ENCODE measurements at places on chromosomes 12 and 14.

GRCh38 chr14:101887219-101887618, 77.2 kb upstream of the DYNC1H1 start:
- no peak for DNase-seq

- no peak for DNase-seq
Observed at GRCh38 chr12:54005531-54005852, 3.3 kb upstream of the HOXC8 start.

DNA sequence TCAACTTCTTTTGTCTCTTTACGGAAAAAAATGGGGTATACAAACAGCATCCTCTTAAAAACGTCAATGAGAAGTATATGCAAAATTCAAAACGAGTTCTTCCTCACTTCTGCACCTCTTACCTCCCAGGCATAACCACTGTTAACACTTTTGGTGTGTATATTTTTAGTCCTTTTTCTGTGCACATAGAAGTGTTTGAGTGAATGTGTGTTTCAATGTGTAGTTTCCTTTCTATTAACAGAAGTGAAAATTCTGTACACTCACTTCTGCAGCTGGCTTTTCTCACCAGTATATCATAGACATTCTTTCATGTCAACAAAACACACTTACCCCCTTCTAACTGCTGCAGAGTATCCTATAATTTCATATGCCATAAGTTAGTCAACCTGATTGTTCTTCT, 5.4 kb downstream of the UBR7 start:
- DNase-seq: no peak

DNA sequence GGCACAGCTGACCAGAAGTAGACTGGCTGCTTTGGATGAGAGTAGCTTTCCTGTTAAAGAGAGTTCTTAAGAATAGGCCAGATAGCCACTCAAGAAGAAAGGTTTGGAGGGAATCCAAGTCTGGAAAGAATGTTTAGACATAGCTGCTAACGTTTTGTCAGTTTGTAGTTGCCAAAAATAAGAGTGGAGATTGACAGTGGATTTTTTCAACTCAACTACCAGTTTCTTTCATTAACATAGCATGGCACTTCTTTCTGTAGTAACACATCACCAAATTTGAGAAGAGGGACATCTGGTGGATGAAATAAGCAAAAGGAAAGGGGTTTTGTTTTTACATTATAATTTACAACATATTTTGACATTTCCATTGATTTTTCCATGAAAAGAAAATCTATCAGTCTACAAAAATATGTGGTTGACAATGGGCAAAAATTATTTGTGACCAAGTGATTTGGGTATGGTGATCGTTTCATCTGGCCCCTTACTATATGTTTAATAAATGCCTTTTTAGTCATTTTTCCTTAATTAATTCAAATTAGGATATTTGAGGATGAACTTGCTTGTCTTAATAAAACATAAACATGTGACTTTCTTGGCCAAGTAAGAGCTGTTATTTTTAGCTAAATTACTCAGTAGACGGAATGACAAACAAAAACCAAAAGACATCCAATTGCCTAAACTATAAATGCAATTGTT, 71.1 kb downstream of the PTPRR start:
- peak; percentile 40 for DNase-seq

DNA sequence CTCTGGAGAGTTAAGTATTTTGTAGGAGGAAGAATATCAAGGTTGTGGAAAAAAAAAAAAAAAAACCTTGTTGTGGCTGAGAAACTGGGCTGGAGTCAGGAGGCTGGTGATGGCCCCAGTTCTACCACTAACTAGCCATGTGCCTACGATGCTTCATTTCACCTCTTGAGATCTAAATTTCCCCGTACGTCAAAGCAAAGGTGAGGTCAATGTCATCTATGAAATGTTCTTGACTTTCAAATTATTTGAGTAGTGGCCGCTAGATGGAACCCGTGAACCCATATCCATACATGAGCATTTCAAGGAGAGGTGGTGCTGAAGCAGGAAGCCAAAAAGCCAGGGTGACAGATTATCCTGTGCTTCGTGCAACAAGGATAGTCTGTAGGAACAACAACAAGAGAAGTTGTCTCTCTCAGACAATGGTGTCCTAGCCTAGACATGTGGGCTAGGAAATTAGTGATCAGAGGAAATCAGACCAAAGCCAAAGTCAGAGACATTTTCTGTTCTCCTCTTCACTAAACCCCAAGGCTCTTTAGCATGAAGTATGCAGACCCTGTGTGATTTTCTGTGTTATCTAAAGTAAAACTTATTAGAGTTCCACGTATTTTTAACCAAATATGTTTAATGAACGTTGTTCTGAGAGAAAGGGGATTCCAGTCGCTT, 95.5 kb upstream of the ETV6 start:
- DNase-seq: peak; percentile 61

GRCh38 chr14:86404989-86405649, 875.2 kb downstream of the FLRT2 start:
- no peak for DNase-seq

Measured in AG10803 (cell line).